ENCODE measurements at places on chromosomes 1 and 21. TPM values are rescaled to one million over a fixed set of nuclear protein-coding genes. Genes with fewer than 3 reads are reported as not detected.
A peak's percentile ranks its signal among the peaks of the same experiment; 100 is the strongest.

Gene LY9
- polyA plus RNA-seq, result 2.9 TPM

DNA sequence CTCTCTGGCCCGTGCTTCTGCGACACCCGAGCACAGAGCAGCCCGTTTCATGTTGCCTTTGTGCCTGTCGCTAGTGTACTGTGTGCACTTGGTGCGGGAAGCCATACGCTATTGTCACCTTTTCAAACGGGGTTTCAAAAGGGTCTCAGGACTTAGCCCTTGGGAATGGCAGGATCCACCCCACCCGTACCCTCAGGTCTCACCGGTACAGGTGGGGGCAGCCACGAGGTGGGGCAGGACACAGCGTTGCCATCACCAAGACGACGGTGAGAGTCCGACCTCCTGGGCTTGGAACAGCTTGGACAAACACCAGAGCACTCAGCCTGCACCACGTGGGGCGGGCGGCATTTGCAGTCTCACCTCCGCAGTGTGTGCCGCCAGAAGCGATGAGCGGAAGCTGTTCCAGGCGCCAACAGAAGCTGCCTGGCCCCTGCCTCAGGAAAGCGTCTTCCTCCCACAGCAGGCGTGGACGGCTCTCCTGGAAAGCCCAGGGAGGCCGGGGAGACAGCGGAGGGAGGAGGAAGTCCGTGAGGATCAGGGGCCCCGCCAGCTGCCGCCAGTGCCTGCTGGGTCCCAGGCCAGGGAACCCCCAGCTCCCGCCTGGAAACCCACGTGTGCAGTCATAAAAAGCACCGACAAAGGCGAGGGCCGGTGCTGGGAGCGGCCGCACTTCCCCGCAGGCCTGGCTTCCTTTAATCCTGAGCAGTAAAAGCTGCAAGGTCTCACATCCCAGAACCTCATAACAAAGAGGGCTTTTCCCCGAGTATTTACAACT lies 131.3 kb upstream of the ARHGEF16 start:
- H3K36me3 ChIP-seq, result no peaks in the 10 kb centered on the region
- no peak overlapping the region for H3K4me3 ChIP-seq
- no peaks in the 10 kb centered on the region for H3K27me3 ChIP-seq
- H3K4me1 ChIP-seq, result no peaks in the 10 kb centered on the region

- no peak overlapping the region for H3K4me3 ChIP-seq
- no peaks in the 10 kb centered on the region for H3K27me3 ChIP-seq
- H3K4me1 ChIP-seq, result no peaks in the 10 kb centered on the region
- DNase-seq, result no peak
- no peaks in the 10 kb centered on the region for H3K36me3 ChIP-seq
Measured at GRCh38 chr21:35150562-35151226, 101.6 kb upstream of the RUNX1 start.

DNA sequence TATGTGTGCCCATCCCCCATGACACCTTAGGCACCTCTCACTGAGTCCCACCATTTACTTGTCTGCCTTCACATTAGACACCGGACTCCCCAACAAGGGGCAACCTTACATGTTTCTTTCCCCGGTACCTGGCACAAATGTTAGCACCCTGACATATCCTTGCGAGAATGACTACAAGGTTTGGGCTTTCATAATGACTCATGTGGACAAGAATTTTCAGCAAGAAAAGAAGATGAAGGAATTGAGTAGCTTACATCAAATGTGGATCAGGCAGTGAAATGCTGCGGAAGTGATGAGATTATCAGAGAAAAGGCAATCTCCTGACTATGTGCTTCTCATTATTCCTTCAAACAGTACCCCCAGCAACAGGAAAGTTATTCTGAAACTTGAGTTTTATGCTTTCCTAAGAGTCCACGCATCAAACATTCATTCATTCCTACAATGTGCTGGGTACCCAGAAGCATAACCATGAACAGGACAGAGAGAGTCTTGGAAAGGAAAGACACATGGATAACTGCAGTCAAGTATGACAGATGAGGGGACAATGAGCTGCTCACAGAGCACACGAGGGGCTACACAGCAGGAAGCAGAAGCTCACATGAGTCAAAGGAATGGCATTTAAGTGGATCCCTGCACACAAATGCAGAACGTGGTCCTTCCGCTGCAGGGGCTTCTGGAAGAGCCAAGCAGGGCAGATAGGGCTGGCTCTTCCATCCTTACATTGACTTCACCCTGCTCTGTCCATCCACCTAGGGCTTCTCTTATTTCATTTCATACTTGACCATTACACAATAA lies 112.1 kb downstream of the PCNX2 start:
- no peak overlapping the region for H3K27ac ChIP-seq
- H3K4me1 ChIP-seq, result no peaks in the 10 kb centered on the region
- no peaks in the 10 kb centered on the region for H3K27me3 ChIP-seq
- no peak overlapping the region for H3K4me3 ChIP-seq
- DNase-seq, result no peak
- no peaks in the 10 kb centered on the region for H3K36me3 ChIP-seq

DNA sequence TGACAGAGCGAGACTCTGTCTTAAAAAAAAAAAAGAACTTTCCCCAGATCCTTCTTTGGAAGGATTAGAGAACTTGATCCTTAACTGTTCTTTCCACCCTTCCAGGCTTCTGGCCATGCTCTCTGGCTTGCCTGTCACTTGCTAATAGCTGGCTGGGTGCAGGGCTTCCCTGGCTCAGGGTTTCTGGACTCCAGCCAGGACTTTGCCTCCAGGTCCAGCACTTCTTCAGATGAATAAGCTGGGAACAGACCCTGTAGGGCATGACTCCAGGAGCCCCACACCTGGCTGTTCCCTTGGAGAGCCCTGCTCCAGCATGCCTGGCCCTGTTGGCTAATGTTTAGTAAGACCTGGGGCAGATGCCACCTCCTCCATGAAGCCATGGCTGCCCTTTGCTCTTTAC lies 3.3 kb upstream of the NT5C1A start:
- H3K27ac ChIP-seq, result no peak overlapping the region
- no peaks in the 10 kb centered on the region for H3K36me3 ChIP-seq
- H3K4me1 ChIP-seq, result no peaks in the 10 kb centered on the region
- no peak overlapping the region for H3K4me3 ChIP-seq
- no peaks in the 10 kb centered on the region for H3K27me3 ChIP-seq
- no peak for DNase-seq

GRCh38 chr1:4046836-4047461 lies 146.9 kb upstream of the C1orf174 start:
- no peak for DNase-seq
- no peak overlapping the region for H3K4me3 ChIP-seq

DNA sequence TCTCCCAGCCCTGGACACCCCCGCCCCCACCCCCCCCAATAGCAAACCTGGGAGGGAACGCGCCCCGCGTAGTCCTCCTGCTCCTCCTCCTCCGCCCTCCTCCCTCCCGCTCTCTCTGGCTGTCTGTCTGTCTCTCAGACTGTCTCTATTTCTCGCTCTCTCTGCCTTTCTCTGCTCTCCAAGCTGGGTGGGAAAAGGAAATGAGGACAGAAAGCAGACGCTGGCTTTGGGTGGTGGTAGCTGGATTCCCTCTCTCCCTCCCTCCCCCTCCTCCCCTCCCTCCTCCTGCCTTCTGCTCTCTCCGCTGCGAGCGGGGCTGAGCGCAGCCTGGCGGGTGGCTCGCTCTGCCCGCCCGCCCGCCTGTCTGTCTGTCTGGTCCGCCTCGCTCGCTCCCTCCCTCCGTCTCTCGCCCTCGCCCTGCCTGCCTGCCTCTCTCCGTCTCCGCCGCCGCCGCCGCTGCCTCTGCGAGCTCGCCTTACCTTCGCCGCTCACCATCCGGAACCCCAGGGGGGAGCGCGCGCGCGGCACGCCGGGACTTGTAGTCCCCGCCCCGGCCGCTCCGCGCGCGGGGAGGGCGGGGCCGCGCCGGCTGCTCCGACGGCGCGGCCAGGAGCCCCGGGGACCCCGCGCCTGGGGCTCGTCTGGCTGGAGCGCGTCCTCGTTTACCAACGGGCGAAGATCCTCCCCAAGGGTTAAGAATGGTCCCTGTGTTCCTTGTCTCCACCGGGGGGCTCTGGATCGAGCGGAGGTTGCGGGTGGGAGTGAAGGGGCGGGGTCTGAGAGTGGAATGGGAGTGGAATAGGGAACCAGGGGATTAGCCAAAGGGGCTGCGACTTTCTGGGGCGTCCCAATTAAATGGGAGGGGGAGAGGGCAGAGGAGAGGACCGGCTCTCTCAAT lies at the start of gene AHDC1:
Gene AHDC1 (minus strand): TSS at position 464 of the 898 bp plus-strand sequence. CDS start 52,029 bp downstream, outside the sequence.
- no peaks in the 10 kb centered on the region for H3K36me3 ChIP-seq
- no peaks in the 10 kb centered on the region for H3K27me3 ChIP-seq
- peak; percentile 94 for DNase-seq
- peaks cover 12% of the 10 kb centered on the region for H3K4me1 ChIP-seq
- H3K4me3 ChIP-seq, result peak within 1 kb of the TSS; percentile 75

Measured in ovary (tissue), 10 donors.